Glutamatergic neuron (in vitro differentiated cells): ENCODE measurements at places on chromosomes 6 and 20.

GRCh38 chr6:112640891-112641290 lies 293.8 kb downstream of the RFPL4B start:
- no peak for DNase-seq

DNA sequence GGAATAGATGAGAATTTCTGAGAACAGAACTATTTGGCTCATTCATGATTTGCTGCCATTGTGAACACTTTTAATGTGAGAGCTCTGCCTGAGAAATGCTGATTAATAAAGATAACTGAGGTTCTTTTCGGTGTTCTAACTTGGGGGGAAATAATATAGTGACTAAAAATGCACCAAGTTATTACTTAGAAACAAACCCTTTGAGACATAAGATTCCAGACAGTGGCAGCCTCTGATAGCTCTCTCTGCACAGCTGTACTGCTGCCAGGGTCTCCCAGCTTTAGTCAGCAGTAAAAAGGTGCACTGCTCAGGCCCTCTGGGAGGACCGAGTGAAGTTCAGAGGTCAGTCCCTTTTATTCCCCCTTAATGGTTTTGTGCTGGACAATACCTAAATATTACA lies 2.5 kb upstream of the PRDM1 start:
- DNase-seq: no peak

DNA sequence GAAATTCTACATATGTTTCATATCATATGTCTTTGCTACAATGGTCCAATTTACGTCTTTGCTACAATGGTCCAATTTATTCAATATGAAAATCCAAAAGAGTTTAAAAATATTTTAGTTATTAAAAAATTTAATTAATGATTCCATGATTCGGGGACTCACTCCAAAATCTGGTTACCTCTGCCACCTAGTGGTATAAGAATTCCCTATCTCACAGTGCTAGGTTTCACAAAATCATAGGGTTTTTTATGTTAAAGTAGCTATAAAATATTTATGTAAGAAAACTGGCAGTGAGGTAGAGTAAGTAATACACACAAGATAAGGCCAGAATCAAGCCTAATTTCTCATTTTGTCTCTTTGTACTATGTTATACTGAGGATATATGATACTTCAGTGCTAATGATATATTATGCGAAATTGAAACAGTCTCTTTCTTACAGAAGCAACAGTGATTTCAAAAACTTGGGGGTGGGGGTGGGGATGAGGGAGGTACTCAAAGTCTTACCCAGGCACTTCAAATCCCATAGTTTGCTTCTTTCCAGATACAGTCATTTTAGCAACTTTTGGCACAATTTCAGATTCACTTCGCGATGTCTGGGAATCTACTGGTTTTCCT lies 52.3 kb downstream of the HBS1L start:
- DNase-seq: no peak

DNA sequence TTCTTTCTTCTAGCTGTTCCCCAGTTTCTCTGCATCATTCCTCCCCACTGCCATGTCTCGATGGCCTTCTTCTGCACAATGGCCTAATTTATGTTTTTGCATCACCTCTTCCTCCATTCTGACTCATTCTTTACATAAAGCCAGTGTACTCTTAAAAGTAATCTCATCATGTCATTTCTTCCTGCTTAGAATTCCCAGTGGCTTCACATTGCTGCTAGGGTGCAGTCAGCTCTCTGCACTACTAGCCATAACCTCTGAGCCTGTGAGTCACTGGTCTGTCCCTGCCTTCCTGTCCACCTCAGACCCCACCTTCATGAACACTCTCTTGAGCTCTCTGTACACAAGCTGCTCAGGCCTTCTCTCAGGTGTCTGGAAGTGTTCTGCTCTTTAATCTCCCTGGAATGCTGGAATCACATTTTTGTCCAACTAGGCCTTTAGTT lies 24.1 kb upstream of the TRIM27 start:
- DNase-seq: no peak

GRCh38 chr6:28254121-28254519 lies 2.1 kb upstream of the ZKSCAN4 start:
- DNase-seq: no peak

GRCh38 chr6:45697605-45698004 lies 318.1 kb downstream of the CLIC5 start:
- no peak for DNase-seq

DNA sequence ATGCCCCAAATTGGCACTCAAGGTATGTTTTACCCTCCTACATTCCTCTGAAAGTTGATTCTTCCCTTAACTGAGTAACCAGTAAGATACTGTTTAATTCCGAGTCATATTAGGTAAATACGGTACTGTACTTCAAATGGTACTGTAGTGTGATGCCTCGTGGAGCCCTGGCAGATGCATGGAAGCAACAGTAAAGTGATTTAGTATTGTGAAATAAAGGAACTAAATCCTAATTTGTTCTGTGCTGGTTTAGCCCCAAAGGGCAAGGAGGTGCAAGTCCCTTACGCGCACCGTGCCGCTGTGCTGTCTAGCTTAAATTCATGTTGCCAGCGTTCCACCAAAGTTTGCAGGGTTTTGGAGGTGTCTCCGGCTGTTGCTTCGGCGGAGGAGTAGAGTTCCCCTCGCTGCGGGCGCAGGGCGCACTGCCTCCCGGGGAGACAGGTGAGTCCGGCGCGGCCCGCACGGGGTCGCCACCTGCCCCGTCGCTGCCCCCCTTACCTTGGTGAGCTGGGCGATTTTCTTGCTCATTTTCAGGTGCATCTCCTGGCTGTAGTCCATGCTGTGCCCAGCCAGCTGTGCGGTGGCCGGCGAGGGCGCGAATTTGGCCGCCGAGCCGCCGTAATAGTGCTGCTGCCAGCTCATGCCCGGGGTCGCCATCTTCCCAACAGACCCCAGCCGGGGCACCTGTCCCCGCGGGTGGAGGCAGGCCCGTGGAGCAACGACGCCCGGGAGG lies 655 bp downstream of the FAM184A start:
- peak; percentile 49 for DNase-seq

GRCh38 chr6:110618591-110619267 lies 142.3 kb upstream of the SLC22A16 start:
- no peak for DNase-seq

GRCh38 chr6:145860562-145860961 lies 46.0 kb upstream of the FBXO30 start:
- no peak for DNase-seq

GRCh38 chr6:33433544-33434191 lies 13.8 kb downstream of the SYNGAP1 start:
- no peak for DNase-seq
